CD4-positive, alpha-beta T cell treated with Interleukin-21 for 1 hour (primary cell): ENCODE measurements at places on chromosomes 1 and 21.

DNA sequence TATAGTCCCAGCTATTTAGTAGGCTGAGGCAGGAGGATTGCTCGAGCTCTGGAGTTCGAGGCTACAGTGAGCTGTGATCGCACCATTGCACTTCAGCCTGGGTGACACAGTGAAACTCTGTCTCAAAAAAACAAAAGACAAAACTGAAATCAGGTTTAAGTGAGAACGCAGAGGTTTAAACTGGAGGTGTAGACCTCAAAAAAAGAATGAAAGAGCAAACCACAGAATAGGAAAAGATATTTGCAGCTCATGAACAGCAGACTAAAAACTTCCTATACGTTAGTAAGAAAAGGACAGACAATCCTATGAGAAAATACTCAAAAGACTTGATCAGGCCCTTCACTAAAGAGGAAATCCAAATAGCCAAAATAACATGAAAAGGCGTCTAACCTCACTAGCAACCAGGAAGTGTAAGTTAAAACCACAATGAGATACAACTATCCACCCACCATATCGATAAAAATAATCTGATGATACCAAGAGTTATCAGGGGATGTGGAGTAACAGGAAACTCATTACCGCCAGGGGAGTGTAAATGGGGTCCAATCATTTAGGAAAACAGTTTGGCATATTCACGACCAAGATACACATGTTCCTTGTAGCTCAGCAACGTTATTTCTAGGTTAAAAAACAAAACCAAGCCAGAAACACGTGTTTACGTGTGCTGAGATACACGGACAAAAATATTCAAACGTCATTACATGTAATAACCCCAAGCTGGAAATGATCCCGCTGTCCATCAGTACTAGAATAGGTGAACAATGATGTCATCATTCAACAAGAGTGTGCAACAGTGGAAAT lies 9.8 kb downstream of the TNFRSF9 start:
- DNase-seq = peak; percentile 55

DNA sequence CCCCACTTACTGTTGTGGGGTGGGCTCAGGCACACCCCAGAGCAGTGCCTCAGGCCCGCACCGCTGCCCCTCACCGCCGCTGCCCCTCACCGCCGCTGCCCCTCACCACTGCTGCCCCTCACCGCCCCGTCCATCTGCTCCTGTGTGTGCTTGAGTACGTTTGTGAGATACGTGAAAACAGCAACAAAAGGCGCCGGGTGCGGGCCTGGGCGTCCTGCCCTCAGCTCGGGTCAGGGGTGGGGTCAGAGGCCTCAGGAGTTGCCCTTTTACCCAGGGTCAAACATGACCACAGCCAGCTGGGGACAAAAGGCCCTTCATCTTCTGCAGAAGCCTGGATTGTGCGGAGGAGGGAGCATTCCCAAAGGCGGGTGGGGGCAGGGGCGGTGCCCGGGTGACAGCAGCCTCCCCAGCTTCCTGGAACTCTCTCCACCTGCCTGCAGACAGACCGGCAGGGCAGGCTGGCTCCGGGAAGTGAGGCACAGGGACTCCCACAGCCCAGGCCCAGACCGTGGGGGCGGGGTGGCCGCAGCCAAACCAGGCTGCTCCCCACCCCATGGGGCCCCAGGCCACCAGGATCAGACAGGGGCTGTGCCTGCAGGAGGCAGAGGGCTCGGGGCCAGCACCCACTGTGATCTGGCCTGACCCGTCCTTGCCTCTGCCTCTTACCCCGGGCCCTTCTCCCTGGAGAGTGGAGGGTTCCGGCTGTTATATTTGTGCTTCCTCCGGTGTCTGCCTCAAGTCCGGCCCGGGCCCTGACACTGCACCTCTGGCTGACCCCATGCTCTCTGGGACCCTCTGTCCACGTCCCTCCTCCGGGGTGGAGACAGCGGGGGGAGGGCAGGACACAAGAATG lies 2.3 kb upstream of the VWA1 start:
- DNase-seq = no peak

DNA sequence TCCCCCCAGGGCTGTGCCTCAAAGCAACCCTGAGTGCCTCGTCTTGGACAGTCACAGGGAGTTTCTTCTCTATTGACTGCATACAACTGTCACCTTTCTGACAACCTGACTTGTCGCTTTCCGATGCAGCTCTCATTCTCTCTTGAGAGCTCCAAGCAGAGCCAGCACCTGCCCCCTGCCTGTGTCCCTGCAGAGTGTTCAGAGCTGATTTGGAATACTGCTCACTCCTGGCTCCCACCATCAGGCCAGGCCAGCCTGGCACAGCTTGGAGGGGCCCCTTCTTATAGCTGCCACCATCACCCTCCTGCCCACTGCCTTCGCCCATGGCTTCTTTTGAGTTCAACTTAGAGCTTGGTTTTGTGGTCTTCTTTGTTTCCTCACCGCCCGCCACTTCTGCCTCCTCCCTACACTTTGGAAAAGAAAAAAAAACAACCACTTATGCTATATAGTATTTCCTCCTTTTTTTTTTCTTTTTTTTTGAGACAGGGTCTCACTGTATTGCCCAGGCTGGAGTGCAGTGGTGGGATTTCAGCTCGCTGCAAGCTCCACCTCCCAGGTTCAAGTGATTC lies 12.3 kb downstream of the NCF2 start:
- no peak for DNase-seq

DNA sequence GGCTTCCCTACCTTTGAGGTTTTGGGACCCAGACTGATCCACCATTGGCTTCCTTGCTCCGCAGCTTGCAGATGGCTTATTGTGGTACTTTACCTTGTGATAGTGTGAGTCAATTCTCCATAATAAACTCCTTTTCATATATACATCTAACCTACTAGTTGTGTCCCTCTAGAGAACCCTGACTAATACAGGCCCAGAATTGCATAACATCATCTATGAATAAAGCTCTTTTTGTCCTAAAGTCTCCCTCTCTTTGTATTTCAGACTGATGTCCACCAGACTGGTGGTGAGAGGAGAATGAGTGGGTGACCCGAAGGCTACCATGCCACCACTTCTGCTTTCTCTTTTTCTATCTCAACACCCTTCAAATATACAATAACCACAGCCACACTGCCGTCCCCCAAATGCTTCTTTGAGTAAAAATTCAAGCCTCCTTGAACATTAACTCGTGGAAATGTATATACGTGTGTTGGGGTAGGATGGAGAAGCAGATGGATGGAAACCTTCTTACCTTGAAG lies 265.7 kb downstream of the PTBP2 start:
- no peak for DNase-seq

- no peak for DNase-seq
These were observed 3.3 kb downstream of the SUMO3 start for GRCh38 chr21:44814498-44815023.
